ENCODE measurements at places on chromosomes 5 and 9. TPM values are rescaled to one million over a fixed set of nuclear protein-coding genes. Genes with fewer than 3 reads are reported as not detected.

- DNase-seq = no peak
Measured at GRCh38 chr5:57172466-57173318, 1.2 kb upstream of the GPBP1 start.

GDA gene
- 12.3 TPM for total RNA-seq

MARCOL gene
- not detected for total RNA-seq

GRCh38 chr9:124149992-124150391 is 107.8 kb upstream of the NEK6 start:
- DNase-seq = no peak

GRCh38 chr5:74113927-74114326 is 487.9 kb downstream of the ARHGEF28 start:
- no peak for DNase-seq

PCDHGC3 gene
- total RNA-seq = 98.2 TPM

- no peak for DNase-seq
Measured at GRCh38 chr9:4630836-4631235, 31.3 kb upstream of the PLPP6 start.

- DNase-seq = no peak
Measured at GRCh38 chr5:135596788-135597187, 18.0 kb upstream of the CXCL14 start.

FGFR4 gene
- total RNA-seq = 5.4 TPM

Measured in neural crest cell (in vitro differentiated cells).